Ovary (tissue), 10 donors: ENCODE measurements at places on chromosomes 2 and 18. TPM values are rescaled to one million over a fixed set of nuclear protein-coding genes. Genes with fewer than 3 reads are reported as not detected.

FAM228A gene
- 2.3 TPM for total RNA-seq

ODC1 gene
- 55.7 TPM for total RNA-seq

MREG gene
- total RNA-seq, result 3.5 TPM

MBOAT2 gene
- total RNA-seq, result 51.0 TPM

REG3A gene
- not detected for total RNA-seq
